Inflammatory macrophage treated with lipopolysaccharide for 1 hour (primary cell): ENCODE measurements at places on chromosomes 1 and 21.

- DNase-seq = no peak
These were observed 51.0 kb downstream of the KCNK2 start for GRCh38 chr1:215133532-215133931.

DNA sequence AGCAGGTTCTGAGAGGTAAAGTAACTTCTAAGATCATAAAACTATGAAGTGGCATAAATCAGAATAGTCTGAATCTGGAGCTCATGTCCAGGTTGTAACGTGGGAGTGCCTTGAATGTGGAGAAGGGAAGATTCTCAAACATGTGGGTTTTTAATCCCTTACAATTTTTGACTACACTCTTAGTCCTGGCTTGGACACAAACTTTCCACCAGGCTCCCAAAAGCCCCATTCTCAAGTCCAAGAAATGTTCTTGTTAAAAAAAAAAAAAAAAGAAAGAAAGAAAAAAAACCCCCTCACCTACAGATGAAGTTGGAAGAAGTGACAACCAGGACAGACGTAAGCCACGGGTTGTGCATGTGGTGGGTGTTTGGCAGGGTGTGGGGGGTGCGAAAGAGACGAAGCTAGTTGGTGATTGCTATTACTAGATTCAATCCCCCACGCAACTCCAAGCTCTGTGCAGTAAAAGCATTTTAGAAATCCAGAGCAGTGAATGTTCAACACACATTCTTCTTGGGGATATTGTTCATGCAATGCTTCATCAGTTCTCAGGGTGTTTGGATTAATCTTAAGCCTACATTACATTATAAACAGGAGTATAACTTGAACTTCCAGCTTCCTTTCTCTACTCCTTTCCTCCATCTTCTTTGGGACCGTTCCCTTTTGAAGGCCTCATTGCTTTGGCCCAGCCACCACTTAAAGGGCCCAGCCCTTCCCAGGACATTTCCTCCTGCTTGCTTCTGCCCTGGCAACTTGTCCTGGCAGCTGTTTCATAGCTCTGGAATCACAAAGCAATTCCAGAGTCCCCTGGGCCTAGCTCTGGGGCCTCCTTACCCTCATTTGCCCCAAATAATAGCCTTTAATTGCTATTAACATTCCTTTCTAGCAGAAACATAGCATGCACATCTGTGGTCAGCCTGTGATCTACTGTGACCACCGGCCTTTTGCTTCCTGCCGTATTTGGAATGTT, 41.8 kb downstream of the PHC2 start:
- no peak for DNase-seq

GRCh38 chr21:15894596-15894995, 164.8 kb downstream of the USP25 start:
- no peak for DNase-seq

- no peak for DNase-seq
These were observed 15.5 kb downstream of the CD101 start for GRCh38 chr1:117017062-117017461.

- DNase-seq = no peak
These were observed 305.0 kb upstream of the RUNX1 start for GRCh38 chr21:35354078-35354477.

DNA sequence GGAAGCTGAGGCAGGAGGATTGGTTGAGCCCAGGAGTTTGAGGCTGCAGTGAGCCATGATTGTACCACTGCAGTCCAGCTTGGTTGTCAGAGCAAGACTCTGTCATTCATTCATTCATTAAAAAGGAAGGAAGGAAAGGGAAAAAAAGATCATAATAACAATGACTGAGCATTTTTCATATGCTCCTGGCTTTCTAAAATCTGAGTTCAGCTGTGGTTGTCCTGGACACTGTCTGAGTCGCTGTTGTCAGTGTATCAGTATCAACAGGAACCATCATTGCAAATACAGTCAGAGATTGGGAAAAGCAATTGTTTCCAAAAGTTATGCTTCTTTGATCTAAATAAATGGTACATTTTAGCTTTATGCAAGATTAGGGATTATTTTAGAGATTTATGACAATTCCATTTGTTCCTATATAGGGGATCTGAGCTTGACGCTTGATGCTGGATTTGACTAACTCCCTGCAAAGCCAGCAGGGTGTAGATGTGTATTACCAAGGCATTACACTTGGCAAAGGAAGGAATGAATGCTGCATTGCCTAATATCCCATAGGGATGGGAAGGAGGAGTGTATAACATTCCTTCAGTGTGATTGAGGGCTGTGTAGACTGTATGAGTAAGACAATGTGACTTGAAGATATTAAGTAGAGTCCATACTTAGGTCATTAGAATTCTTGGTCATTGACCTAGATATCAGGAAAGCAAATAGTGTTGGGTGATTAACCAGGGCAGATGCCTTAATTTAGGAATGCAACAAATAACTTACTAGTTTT, 100.2 kb downstream of the DISP1 start:
- no peak for DNase-seq

DNA sequence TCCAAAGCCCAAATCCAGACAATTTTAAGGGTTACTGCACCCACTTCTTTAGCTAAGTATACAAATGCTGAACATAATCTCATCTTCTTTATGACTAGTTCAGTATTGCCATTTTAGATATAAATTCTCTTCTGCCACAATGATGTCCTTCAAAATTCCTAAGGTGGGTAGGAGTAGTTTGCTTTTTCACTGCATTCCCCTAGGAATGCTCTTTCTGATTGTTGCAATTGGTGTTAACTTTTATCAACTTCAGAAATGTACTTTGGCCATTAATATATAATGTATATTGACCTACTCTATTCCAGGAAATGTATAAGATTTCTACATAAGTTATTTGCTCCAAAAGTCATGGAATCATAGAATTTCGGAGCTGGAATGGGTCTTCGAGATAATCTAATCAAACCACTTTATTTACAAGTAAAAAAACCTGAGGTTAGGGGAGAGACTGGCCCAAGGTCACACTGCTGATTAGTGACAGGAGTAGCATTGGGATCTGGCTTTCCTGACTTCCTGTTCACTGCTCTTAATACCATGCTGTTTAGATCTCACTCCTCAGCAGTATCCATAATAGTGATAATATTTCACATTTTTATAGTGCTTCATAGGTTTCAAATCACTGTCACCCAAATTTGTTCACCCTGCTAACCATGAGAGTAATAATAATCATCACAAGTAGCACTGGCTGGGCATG, 46.4 kb upstream of the RASAL2 start:
- DNase-seq = no peak

GRCh38 chr1:2596530-2597333, 10.2 kb downstream of the PRXL2B start:
- no peak for DNase-seq

DNA sequence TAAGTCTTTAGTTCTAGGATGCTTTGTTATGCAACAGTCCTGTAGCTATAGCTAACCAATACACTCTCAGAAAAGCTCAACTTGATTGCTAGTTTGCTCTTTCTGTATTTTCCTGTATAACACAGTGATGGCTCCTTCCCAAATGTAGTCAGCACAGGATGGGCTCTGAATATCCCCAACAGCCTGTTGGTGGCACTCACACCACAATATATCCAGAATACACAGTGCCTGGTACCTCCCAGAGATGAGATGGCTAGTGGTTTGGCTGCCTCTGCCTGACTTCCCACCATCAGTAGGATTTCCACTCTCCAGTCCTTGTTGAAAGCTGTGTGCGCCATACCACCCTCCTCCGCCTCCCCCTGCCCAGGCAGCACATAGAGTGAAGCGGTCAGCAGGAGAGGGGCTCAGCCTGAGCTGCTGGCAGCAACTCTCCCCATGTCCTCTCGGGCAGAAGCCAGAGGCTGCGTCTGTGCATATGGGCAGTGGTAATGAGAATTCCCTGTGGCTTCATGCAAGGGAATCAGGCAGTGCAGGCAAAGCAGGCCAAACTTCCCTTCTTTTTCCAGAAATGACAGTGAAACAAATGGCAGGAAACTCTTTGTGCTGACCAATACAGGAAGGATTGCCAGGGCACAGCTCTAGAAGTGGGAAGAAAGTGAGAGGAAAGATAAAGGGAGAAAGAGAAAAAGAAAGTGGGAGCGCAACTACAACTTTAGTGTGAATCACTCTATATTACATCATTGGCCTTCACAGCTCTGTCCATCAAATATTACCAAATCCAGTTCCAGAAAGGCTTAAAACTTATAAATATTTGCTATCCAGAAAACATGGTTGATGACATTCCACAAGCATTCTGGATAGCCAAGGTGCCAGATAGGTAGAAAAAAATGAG, 49.7 kb downstream of the LMX1A start:
- no peak for DNase-seq

GRCh38 chr1:59340411-59341307, 43.8 kb downstream of the FGGY start:
- DNase-seq = no peak
